NCI-H2171 (cell line): ENCODE measurements at places on chromosomes 2 and 18.

DNA sequence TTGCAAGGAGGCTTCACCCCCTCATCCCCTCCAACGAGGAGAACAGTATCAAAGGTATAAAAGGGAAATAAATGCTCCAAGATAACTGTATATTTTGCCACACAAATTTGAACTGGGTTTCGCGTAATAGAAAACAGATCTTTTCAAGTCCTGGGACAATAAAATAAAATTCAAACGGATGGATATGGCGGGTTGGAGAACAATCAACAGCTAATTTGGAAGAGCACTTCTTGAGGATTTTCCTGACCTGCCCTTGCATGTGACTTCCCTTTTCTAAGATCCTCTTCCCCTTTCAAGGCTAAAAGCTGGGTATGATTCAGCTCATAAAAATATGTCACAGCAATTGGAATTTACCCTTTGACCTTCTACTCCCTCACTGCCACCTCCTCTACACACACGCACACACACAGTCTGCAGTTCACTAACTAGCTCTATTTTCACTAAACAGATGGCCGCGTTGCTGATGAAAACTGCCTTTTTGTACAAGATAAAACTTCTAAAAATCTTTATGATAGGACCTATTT is 386.9 kb downstream of the FIGN start:
- DNase-seq, result no peak

- peak; percentile 43 for DNase-seq
Observed at GRCh38 chr2:75627902-75628504, 18.6 kb upstream of the MRPL19 start.

- no peak for DNase-seq
Observed at GRCh38 chr18:55375930-55376329, 212.1 kb downstream of the TCF4 start.

DNA sequence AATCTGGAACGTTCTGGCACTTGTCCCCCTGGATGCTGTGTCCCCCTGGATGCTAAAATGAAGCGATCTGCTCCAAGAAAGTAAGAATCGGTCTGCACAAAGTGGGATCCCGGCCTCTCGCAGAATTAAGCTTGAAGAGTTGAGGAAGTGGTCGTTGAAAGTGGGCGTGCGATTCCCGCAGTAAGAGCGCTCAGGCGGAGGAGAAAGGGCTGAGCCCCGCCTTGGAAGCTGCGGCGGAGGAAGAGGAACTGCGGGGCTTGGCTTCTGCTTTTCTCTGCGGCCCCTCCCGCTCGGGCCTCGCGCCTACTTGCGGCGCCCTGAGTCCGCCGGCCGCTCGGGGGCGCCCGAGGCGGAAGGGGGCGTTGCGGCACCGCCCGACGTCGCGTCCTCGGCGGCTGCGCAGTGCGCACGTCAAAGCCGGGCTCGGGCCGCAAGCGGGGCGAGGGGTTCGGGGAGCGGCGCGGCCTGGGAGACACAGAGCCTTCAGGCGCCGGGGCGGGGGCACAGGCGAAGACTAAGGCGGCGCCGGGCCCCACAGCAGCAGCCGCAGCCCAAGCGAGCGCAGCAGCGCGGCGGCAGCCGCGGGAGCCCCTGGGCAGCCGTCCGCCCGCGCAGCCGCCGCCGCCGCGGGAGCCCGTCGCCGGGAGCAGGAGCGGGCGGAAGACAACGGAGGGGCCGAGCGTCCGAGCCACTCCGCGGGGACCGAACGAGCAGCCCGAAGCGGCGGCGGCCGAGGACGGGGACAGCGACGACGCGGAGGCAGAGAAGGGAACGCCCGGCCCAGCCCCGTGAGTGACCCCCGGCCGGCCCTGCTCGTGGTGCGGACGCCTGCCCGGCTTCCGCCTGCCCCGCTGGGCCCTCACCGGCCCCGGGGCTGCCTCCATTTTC is at the start of gene CAB39:
TSS of gene CAB39 (plus strand) at position 400 of the 888 bp plus-strand sequence. CDS start 47,160 bp downstream, outside the sequence.
- DNase-seq, result peak; percentile 76

GRCh38 chr2:133576714-133577113 is 8.5 kb upstream of the NCKAP5 start:
- no peak for DNase-seq

- no peak for DNase-seq
Observed at GRCh38 chr2:201654616-201655384, 11.5 kb upstream of the TMEM237 start.

DNA sequence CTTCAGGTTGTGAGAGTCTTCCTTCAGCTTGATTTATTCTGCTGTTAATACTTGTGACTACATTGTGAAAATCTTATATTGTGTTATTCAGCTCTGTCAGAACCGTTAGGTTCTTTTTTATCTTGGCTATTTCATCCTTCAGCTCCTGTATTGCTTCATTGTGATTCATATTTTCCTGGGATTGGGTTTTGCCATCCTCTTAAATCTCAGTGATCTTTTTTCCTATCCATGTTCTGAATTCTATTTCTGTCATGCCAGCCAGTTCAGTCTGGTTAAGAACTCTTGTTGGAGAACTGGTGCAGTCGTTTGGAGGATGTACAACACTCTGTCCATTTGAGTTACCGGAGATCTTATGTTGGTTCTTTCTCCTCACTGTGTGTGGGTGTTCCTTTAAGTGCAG is 19.1 kb downstream of the MSTN start:
- DNase-seq, result no peak

GRCh38 chr18:62784338-62784965 is 69.1 kb downstream of the PHLPP1 start:
- DNase-seq, result no peak

- DNase-seq, result no peak
Observed at GRCh38 chr2:19890104-19890503, 11.7 kb downstream of the TTC32 start.

- DNase-seq, result no peak
Observed at GRCh38 chr2:138294451-138294850, 207.1 kb upstream of the SPOPL start.

DNA sequence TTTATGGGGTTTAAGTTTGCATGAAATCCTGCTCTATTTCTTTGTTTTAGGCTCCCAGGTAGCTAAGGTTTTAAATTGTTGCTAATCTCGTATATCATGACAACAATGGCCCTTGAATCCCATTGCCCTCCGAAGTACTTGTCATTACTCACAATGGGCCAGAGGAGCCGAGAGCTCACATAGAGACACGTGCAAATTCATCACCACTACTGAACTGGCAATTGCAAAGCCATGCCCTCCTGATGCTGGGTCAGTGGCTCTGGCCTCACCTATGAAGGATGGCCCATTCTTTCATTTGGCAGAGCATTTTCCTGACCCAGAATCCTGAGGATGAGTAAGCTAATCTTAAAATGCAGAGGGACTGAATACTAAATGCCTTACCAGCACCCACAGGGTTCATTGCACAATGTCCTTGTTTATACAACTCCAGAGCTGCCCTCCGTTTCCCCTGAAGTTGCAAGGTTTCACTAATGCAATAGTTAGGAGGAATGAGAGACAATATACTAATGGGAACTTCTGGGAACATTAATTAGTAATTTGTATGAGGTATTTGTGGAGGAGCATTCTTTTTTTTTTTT is 71.6 kb upstream of the GAREM1 start:
- no peak for DNase-seq

GRCh38 chr18:57234346-57234745 is 87.5 kb downstream of the BOD1L2 start:
- DNase-seq, result peak; percentile 21

DNA sequence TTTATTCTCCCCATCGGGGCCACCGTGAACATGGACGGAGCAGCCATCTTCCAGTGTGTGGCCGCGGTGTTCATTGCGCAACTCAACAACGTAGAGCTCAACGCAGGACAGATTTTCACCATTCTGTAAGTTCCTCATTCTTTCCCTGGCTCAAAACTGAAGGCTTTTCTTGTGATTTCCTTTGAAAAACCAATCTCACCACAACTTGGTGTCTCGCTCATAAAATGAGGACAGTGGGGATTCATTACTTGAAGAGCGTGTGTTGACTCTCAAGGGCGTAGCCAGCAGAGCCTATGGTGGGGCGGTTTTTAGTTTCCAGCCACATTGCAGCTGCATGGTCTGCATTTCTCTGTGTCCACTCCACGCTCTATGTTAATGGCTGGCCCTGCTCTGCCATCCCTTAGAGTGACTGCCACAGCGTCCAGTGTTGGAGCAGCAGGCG is 29.0 kb downstream of the SLC1A4 start:
- DNase-seq, result no peak

DNA sequence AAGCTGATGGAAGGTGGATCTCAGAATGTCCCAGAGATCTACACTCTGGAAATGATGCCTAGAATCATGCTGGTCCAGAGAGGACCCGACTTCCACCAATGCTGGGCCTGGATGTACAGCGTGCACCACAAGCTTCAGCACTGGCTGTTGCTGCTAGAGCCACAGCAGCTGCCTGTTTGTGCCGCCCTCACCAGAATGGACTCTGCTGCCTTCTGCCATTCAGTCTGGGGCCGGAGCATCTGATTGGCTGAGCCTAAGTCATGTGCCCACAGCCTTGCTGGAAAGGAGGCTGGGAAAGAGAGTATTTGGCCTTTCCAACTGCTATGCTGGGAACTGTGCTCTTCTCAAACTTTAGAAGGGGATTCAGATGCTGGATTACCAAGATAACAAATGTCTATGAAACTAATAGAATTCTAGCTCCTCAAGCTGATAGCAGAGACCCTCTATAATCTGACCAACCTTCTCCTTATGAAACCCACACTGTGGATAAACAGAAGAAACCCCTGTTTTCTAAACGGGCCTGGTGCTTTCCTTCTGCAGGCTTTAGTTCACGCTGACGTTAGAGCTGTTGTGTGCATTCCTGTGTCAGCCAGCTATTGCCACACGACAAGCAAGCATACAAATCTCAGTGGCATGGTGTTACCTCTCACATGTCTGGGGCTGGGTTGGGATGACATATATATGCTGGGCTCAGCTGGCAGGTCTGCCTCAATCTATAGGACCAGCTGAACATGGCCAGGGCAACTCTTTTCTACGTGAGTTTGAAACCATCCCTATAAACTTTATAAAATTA is 4.1 kb upstream of the LOXHD1 start:
- no peak for DNase-seq

DNA sequence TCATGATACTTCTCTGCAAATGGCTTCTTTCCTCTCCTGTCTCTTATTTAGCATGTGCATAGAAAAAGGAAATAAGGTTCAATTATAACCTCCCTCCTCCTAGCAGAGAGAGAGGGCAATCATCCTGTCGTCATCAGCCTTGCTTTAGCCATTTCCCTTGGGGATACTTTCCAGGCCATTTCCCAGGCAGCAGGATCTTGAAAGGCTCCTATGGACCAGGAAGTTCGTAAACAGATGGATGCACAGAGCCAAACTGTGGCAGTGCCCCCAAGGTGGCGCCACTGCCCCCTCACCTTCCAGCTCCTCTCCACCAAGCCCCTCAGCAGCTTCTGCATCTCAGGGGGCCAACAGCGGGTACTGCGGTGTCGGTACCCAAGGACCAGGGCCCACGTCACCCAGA is 157.4 kb downstream of the DTNA start:
- DNase-seq, result peak; percentile 7

DNA sequence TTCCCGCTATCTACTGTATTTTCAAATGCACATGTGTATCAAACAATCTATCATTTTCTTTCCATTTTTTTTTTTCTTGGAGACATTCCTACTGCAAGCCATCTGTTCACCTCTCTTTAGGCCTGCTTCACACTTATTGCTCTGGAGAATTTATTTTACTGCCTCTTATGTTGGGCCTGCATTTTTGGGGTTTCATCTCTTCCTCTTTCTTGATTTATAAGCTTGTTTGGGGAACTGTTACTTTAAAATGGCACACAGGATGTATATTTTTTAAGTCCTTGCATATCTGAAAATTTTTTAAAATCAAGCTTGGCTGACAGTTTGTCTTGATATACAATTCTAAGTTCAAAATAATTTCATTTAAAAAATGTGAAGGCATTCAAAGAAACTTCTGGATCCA is 3.5 kb upstream of the RAB27B start:
- peak; percentile 24 for DNase-seq

GRCh38 chr2:195711478-195711877 is 54.5 kb downstream of the SLC39A10 start:
- DNase-seq, result no peak

DNA sequence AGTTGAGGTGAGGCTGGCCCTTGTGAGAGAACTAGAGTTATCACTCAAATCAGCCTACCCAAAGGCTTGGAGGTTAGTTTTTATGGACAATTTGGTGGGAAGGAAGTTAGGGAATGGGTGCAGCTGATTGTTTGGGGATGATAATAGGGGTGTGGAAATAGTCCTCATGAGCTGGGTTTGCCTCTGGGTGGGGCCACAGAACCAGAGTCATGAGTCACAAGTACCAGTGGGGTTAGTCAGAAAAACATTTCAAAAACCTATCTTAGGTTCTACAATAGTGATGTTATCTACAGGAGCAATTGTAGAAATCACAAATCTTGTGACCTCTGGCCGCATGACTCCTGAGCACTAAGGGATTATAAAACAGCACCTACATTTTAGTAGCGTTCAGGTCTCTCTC is 630.1 kb upstream of the PIK3C3 start:
- DNase-seq, result no peak

DNA sequence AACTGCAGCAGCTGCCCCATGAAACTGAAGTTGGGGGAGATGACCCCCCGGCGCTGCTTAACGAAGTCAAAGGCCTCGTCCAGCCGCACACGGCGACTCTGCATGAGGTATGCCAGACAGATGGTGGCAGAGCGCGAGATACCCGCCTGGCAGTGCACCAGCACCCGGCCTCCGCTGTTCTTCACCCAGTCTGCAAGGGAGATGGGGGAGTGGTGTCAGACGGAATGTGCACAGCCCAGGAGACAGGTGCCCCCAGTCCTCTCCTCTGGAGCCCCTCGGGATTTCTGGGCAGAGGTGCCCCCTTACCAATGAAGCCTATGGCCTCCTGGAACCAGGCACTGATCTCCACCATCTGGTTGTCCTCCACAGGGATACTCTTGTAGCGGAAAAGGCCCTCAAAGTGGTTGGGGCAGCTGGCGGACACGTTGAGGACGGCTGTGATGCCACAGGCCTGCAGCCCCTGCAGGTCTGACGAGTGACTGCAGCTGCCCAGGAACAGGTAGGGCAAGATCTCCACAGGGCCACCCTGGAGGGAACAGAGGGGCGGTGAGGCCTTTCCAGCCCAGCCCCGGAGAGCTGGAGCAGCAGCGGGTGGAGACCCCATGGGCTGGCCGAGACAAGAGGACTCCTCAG is 1.3 kb downstream of the DUSP2 start:
- DNase-seq, result peak; percentile 50

DNA sequence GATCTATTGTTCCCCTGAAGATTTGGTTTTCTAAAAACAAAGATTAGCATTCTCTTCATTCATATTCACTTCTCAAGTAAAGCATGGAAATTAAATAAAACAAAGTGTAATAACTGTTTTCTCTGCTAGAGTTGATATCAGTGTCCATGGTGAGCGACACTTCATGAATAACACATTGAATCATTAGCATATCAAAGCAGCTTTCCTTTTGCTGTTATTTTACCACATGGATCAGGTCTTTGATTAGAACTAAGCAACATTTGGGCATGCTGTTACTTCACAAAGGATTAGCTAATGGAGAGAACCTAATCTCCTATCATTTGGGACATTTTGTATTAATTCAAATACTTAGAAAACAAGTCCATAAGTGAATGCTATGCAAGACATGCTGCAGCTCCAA is 368.8 kb upstream of the CDH19 start:
- no peak for DNase-seq
